Activated CD8-positive, alpha-beta T cell treated with anti-CD3 and anti-CD28 coated beads, Interleukin-2, amount 10 ng/mL, durations not matched to agents 7 days and 5 days (primary cell): ENCODE measurements at places on chromosomes 11 and 22. TPM values are rescaled to one million over a fixed set of nuclear protein-coding genes. Genes with fewer than 3 reads are reported as not detected.

DNA sequence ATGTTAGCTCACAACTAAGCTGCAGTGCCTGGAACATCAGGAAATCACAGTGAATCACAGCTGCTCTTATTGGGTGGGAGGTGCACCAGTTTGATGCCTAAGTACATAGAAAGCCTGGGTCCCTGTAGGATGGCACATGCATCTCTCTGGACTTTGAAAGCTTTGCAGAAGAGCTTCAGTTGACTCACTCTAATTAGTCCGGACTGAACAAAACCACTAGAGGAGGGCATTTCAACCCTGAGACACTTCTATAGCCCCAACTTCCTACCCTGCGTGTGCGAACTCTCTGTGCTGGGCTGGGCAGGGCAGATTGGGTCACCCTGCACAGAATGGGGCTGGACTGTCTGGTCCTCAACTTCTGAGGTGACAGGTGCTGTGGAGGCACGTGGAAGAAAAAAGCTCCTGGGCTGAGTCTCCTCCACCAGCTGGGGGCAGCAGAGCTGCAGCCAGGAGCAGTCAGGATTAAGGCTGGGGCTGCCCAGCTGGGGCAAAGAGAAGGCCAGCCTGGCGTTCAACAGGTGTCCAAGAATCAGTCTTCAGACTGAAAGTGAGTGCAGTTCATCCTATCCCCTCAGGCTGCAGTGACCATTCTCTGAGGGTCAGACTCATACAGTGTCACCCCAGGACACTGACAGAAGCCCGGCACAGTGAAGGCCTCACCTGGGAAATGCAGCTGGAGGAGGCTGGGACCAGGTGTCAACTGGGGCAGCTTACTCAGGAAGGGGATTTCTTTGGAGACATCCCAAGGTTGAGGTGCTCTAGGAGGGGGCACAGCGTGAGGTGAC is 22.1 kb downstream of the GGTLC2 start:
- DNase-seq: peak; percentile 45

DNA sequence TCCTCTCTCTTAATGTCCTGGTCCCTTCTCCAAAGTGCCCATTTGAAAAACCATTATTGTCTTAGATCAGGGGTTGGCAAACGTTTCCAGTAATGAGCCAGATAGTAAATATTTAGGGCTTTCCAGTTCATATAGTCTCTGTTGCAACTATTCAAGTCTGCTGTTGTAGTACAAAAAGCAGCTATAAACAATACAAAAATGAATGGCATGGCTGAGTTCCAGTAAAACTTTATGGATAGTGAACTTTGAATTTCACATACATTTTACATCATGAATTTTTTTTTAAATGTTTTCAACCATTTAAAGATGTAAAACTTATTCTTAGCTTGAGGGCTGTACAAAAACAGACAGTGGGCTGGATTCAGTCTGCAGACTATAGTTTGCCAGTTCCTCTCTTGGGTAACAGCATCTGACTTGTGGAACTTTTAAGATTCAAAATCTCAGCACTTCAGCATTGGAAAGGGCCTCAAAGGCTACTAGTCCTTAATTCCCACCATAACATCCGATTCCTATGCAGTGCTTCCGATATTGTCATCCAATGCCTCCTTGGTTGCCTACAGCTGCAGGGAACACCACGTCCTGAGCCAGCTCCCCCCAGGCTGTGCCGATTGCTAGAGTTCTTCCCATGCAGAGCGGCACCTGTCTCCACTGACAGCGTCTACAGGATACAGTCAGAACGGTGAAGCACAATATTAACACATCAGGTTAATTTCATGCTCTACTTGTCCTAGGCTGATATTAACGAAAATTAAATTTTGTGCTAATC is 65.6 kb upstream of the E2F8 start:
- DNase-seq: no peak

DNA sequence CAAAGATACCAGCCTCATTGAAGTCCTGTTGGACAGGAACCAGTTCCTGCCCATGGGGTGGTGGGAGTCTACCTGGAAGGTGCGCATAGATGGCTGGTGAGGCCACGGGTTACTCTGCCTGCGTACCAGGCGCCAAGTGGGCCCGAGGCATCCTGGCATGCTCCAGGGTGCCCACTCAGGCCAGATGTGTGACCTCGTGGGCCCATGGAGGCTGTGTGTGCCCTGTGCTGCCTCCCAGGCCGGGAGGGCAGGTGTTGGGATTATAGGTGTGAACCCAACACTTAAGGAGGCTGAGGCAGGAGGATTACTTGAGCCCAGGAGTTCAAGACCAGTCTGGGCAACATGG is 23.1 kb downstream of the TANGO2 start:
- no peak for DNase-seq

- no peak for DNase-seq
Observed at GRCh38 chr11:47399860-47400767, 8.3 kb upstream of the SLC39A13 start.

- no peak for DNase-seq
Observed at GRCh38 chr22:33599596-33599995, 320.7 kb downstream of the LARGE1 start.

- DNase-seq: no peak
Observed at GRCh38 chr22:20111689-20112622, 3.9 kb upstream of the RANBP1 start.

- DNase-seq: no peak
Observed at GRCh38 chr11:2570841-2571597, 126.2 kb downstream of the KCNQ1 start.

DNA sequence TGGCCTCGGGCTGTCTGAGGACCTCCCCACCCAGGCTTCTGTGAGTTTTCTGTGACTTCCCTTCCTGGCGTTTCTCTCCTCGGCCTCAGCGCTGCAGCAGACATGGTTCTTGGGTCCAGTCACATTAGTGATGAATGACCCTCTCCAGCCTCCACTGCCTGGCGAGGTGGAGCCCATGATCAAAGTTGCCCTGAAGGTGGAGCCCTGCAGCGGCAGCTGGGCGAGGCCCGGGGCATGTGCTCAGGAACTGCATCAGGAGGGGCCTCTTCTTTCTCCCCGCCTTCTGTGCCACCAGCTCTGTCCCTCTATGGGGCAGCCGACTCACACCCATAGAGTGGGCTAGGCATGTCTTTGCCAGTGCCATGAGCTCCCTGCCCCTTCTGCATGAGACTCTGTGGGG is 1079.7 kb downstream of the TBC1D22A start:
- DNase-seq: no peak

- DNase-seq: no peak
Observed at GRCh38 chr11:115141231-115142114, 362.7 kb downstream of the CADM1 start.

DNA sequence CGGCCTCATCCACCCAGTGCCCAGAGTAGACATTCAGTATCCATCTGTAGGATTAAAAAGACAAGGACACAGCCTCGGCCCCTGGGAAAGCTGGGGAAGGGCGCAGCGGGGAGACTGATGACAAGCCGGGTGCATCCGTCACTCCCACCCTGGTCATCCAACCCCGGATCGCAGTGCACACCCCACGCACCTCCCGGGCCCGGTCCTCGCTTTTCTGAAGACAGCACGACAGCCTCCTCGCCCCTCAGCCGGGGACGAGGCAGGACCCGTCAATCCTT is 1.1 kb downstream of the FCHSD2 start:
- peak; percentile 45 for DNase-seq

GRCh38 chr11:133824593-133824992 is 20.7 kb downstream of the SPATA19 start:
- no peak for DNase-seq

- no peak for DNase-seq
Observed at GRCh38 chr11:72061739-72062396, 18.5 kb downstream of the NUMA1 start.

DNA sequence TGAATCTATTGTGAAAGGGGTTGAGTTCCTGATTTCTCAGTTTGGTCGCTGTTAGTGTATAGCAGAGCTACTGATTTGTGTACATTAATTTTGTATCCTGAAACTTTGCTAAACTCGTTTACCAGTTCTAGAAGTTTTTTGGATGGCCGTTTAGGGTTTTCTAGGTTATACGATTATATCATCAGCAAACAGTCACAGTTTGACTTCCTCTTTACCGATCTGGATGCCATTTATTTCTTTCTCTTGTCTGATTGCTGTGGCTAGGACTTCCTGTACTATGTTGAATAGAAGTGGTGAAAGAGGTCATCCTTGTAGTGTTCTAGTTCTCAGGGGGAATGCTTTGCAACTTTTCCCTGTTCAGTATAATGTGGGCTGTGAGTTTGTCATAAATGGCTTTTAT is 24.6 kb upstream of the OOSP4B start:
- no peak for DNase-seq

- DNase-seq: no peak
Observed at GRCh38 chr11:19663206-19663605, 49.4 kb upstream of the NAV2 start.

AIFM3 gene
- 0.37 TPM for total RNA-seq

GDPD5 gene
- 26.6 TPM for total RNA-seq

STIP1 gene
- 340 TPM for total RNA-seq

SYT7 gene
- not detected for total RNA-seq

APOA5 gene
- total RNA-seq: not detected
